SK-MEL-5 (cell line): ENCODE measurements at places on chromosomes 6 and 20.
A peak's percentile ranks its signal among the peaks of the same experiment; 100 is the strongest.

- peak; percentile 52 for DNase-seq
These were observed 10.6 kb upstream of the FAM8A1 start for GRCh38 chr6:17589406-17590096.

DNA sequence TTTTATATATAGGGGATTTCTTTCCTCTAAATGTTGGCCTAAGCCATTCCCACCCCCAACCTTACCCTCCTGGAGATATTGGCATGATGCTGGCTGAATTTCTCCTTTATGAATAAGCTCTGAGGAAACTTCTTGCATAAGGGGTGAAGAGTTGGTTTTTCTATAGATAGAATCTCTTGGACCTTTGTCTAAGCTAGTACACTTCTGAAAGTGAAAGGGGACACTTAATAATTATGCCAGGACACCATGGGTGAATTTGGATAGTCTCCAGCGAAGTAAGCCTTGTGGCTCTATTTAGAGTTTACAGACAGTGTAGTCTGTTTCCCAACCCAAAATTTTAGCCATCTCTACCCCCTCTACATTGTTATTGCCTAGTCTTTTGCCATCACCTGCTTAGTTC, 27.1 kb upstream of the FABP7 start:
- no peak for DNase-seq

DNA sequence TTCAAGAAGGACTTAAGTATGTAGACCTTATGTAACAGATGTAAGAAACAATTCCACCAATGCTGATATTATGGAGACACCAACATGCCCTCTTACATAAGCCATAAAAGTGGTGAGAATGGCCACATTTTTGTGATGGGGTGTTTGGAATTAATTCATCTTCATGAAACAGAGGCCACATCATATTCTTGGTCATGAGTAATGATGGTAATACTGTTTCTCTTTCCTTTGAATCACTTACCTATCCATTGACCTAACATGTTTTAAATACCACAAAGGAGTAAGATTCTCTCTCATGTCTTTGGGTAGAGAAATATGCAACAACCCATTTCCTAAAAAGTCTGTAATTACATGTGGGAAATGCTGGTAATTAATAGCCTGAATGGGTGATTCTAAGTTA, 545.4 kb upstream of the FLRT3 start:
- DNase-seq = no peak

- DNase-seq = peak; percentile 72
These were observed 14.9 kb upstream of the TTPAL start for GRCh38 chr20:44460795-44461141.

- no peak for DNase-seq
These were observed 82.9 kb upstream of the MAFB start for GRCh38 chr20:40771848-40772511.

DNA sequence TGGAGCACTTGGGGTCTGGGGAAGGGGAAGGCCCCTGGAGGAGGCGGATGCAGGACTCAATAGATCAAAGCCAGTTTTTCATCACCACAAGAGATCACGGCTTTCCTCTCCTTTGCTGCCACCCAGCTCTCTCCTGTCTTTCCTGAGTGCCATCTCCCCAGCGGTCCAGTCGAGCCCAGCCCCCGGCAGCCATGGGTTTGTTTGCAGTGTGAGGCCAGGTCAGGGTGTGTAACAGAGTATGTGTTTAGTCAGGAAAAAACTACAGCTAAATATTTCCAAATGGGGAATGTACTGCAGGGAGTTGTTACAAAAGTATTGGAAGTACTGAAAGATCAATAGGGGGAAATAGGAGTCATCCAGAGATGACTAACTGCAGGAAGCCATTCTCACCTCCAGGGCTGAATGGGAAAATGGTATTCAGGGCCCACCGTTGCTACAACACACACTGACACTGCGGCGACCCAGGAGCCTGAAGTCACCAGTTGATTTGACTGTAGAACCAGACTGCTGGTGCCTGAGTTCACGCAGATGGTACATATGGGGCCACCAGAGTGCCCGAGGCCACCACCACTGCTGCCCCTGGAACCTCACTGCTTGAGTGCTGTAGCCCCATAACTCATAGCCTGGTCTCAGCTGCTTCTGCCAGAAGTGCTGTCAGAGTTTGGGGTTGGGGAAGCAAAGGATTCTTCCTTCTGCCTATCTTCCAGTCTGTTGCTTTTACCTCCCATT, 23.6 kb upstream of the FANCE start:
- DNase-seq = no peak

GRCh38 chr6:163417595-163417994, 3.1 kb downstream of the QKI start:
- peak; percentile 17 for DNase-seq

- DNase-seq = no peak
These were observed 405.5 kb upstream of the ADGRB3 start for GRCh38 chr6:68229566-68229965.

- no peak for DNase-seq
These were observed 374.2 kb downstream of the EPHA7 start for GRCh38 chr6:93045156-93045555.

GRCh38 chr6:39080246-39080875, 31.8 kb downstream of the GLP1R start:
- no peak for DNase-seq

- peak; percentile 63 for DNase-seq
These were observed 447 bp downstream of the MCM3 start for GRCh38 chr6:52284131-52284459.

- DNase-seq = peak; percentile 67
These were observed 78.3 kb upstream of the CTNNBL1 start for GRCh38 chr20:37615340-37616109.

DNA sequence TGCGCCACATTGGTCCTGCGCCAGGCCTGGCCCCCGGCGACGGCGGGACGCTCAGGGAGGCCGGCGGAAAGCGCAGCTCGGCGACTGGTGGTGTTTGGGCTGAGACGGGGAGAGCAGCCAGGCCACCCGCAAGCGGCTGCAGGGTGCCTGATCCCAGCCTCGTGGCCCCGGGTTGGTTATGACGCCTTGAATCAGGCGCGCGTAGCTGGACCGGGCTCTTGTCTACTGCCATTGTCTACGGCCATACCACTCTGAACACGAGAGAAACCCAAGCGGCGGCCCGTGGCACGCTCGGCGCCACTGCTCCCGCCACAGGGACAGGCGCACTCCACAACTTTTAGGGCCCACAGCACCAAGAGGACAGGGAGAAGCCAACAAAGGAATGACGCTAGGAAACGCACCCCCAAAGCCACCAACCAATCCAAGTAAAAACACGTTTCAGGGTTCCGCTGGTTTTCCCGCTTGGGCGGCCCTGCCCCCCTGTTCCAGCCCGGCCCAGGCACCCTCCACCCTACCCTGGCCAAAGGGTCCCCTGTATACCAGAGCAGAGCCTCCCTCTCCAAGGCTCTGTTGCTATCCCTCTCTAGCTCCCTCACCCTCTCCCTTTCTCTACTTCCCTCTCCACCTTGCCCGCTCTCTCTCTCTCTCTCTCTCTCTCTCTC, 1849.3 kb upstream of the DEFB115 start:
- peak; percentile 7 for DNase-seq

GRCh38 chr20:38079353-38079752, 45.8 kb downstream of the RPRD1B start:
- no peak for DNase-seq

DNA sequence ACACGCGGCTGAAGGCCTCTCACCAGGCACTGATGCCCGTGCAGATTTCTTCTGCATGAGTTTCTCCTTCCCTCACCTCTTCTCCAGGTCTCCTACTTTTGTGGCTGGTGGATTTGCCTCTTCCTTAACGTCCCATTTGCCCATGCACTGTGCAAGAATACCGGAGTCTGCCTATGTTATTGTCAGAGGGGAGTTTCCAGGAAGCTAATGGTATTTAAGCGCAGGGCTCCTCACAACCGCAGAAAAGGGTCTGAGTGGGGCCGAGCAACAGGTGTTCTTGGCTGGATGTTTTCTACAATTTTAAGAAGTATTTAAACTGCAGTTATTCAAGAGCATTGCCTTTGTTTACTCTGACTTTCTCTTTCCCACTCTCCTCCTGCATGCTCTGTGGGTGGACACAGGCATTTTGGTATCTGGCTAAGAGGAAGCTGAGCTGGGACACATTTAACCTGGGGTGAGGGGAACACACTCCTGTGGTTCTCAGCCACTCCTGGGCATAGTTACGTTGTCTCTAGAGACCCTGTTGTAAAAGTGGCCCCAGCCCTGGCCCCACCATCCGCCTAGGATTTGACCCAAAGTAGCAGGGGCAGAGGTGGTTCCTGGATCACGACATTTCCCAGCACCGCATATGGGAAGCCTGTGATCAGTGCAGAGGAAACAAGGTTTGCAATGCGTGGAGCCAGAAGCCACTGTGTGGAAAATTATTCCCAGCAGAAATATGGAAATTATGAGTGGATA, 34.4 kb downstream of the GGTLC1 start:
- no peak for DNase-seq

GRCh38 chr6:119348096-119348747, 1.3 kb downstream of the MAN1A1 start:
- DNase-seq = no peak

GRCh38 chr6:85865420-85866369, 223.0 kb upstream of the SYNCRIP start:
- DNase-seq = peak; percentile 4

GRCh38 chr20:63224412-63225081, 8.6 kb upstream of the YTHDF1 start:
- peak; percentile 44 for DNase-seq

GRCh38 chr6:43286980-43287716, 10.9 kb upstream of the SLC22A7 start:
- DNase-seq = peak; percentile 31

- DNase-seq = no peak
These were observed 239.5 kb downstream of the SLC35F1 start for GRCh38 chr6:118146584-118146983.

GRCh38 chr20:37389844-37390275, 43.9 kb downstream of the SRC start:
- no peak for DNase-seq

DNA sequence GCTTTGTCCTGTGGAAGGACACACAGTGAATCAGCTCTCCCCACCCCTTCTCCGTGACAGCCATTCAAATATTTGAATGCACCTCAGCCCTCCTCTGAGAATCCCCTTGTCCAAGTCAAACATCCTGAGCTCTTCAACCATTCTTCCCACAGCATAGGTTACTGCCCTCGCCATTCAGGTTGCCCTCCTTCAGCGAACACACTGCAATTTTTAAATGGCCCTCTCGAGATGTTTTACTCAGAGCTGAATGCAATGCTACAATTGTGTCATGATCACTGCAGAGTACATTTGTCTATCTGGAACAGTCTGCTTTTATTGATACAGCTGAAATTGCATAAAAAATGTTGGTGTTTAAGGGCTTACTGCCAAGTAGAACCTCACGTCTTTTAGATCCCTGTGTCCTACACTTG, 48.9 kb downstream of the SLC2A12 start:
- DNase-seq = no peak

- DNase-seq = no peak
These were observed 1.1 kb downstream of the ACTL10 start for GRCh38 chr20:33667676-33668465.

GRCh38 chr6:26561533-26562466, 23.6 kb downstream of the HMGN4 start:
- no peak for DNase-seq

- DNase-seq = no peak
These were observed 102.1 kb upstream of the GPR6 start for GRCh38 chr6:109875973-109876372.

DNA sequence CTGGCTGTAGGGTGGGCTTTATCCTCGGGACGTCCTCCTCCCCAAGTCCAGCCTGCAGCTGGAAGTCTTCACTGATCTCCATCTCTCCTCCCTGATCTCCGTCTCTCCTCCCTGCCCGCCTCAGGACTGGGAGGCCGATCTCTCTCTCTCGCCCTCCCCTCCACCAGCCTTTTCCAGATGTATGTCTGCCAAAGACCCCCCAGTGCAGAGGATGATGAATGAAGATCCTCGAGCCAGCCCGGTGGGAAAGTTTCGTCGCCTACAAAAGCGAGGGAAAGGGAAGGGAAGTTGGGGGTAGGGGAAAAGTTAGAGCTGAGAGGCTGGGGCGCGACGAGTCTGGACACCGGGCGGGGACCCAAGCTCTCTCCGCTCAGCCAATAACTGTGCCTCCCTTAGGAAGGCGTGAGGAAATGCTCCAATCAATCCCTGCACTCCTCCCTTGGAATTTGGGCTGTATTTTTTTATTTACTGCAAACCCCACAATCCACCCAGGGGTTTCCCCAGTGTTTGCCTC, 595 bp upstream of the SRF start:
- peak; percentile 81 for DNase-seq

DNA sequence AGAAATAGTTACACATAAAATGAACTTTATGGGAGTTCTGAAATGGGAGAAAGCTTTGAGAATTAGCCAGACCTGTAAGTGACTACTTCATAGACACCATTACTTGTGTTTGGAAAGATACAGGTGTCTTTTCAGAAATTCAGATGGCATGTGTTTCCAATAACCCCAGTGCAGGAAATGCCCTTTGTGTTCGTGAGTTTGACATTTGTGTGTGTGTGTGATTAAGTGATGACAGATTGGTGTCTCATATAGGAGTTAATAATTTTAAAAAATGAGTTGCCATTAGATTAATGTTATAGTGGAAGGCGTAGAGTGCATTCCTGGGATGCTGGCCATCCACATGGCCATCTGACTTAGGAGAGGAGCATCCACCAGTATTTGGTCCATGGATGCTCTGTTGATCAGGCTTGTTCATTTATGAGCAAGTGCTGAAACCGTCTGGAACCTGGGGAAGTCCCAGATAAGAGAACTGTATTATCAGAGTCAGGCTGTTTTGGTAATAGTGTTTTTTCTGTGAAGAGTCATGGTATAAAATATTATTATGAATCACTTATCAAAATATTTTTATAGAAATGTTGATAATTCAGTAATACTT, 3.1 kb downstream of the STK4 start:
- DNase-seq = no peak

DNA sequence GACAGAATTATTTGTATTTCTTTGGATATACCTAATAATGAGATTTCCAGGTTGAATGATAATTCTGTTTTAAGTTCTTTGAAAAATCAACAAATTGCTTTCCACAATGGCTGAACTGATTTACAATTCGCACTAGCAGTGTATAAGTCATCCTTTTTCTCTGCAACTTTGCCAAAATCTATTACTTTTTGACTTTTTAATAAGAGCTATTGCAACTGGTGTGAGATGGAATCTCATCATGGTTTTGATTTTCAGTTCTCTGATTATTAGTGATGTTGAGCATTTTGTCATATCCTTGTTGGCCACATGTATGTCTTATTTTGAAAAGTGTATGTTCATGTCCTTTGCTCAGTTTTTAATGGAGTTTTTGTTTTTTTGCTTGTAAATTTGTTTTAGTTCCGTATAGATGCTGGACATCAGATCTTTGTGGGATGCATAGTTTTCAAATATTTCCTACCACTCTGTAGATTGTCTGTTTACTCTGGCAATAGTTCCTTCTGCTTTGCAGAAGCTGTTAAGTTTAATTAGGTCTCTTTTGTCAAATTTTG, 409.8 kb upstream of the CITED2 start:
- no peak for DNase-seq

- no peak for DNase-seq
These were observed 224.8 kb upstream of the CDH4 start for GRCh38 chr20:61027218-61027617.

- DNase-seq = no peak
These were observed 85.3 kb upstream of the TIAM2 start for GRCh38 chr6:154909821-154910220.

GRCh38 chr6:87645080-87645479, 55.1 kb downstream of the ORC3 start:
- DNase-seq = no peak
